Thymus (tissue), 14 donors: ENCODE measurements at places on chromosomes 5 and 9.

GRCh38 chr9:36218011-36218410 is 27.3 kb downstream of the CLTA start:
- no peak for DNase-seq

- DNase-seq = no peak
Measured at GRCh38 chr5:79464695-79465332, 49.1 kb downstream of the HOMER1 start.

DNA sequence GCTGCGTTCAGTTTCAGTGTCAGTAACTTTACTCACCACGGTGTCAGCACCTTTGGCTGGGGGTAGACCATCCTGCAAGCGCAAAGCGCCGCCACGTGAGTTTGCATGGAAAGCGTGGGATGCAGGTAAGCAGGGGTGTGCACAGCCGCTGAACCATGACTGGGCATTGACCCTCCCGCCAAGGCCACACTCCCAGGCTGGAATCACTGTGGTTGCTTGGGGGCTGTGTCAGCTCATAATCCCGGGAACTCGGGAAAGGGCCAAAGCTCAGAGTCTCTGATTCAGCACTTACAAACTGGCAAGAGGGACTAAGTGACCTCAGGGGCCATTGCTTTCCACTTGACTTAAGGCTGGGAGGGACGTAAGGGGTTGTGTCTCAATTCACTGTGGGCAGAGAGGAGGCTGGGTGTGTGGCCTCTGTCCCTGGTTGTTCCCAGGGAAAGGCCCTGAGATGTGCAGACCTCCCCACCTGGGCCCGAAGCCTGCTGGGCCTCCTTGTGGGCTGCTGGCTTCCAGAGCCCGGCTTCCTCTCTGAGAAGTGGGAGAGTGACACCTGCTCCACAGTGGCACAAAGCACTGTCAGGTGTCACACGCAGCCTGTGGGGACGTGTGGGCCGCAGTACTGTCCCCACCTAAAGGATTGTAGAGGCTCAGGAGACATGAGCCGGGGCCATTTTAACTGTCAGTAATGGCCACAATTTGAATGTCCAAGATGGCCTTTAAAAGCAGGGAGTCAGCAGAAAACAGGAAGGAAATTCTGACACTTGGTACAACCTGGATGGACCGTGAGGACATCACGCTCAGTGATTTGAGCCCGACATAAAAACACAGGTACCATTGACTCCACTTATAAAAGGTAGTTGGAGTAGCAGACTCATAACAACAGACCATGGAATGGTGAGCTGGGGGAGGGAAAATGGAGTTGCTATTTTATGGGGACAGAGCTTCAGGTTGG is 16.7 kb downstream of the ABO start:
- no peak for DNase-seq

- no peak for DNase-seq
Measured at GRCh38 chr5:94397508-94397907, 220.9 kb downstream of the KIAA0825 start.

DNA sequence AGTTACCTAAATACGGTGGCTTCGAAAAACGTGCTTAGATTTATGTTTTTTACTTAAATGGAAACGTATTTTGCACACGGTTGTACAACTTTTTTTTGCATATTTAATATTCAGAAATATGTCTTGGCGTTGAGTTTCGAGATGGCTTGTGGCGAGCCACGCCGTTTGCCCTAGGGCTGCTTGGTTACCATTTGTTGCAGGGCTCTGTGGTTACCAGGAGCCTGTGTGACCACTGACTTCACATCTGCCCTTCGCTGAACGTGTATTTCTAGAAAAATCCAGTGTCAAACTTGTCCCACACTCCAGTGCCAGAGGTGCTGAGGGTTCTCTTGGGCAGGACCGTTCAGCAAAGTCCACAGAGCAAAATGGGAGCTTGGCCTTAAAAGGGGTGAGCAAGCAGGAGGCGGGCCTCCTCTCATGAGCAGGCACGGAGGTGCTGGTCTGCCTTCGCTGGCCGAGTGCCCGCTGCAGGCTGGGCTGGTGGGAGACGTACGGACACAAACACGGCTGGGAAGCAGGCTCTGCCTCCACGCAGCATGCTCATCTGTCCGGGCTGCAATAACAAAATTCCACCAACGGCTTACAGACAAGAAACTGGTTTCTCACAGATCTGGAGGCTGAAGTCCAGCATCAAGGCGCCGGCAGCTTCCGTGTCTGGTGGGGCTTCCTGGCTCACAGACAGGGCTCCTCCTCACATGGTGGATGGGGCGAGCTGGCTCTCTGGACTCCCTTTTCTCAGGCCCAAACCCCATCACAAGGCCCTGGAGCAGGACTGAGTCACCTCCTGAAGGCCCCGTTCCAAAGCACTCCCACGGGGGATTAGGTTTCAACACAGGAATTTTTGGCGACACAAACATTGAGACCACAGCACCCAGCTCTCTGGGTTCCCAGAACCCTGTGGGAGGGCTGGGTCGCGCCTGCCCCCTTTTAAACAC is 5.4 kb downstream of the MRPL36 start:
- no peak for DNase-seq

GRCh38 chr5:10663489-10664179 is 97.4 kb downstream of the DAP start:
- no peak for DNase-seq

DNA sequence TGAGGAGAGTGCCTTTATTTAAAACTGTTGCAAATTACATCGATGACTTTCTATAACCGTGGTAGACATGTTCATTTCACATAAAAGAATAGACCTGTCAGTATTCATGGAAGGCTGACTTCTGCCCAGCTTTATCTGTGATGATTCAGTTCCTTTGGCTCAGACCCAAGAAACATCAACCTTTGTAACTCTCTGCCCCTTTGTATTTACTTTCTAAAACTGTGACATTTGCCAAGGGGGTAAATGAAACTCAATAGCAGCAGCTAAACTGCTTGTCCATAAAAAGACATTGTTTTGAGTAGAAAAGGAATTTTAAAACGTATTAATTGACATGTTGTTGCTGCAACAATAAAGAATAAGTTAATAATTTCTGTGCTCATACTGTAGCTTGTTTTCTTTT is 137.8 kb upstream of the ANKH start:
- no peak for DNase-seq

DNA sequence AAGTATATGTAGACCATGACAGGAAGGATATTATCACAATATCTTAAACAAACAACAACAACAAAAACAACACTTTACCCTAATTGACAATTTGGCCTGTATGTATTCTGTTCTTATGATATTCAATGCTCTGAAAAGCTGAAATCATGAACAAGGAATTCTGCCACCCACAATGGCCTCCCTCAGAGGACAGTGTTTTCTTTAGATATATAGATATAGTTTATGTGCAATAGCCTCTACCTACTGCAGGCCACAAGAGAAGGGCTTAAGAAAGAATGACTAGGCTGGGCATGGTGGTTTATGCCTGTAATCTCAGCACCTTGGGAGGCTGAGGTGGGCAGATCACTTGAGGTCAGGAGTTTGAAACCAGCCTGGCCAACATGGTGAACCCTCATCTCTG is 104.8 kb downstream of the STARD4 start:
- DNase-seq = no peak

DNA sequence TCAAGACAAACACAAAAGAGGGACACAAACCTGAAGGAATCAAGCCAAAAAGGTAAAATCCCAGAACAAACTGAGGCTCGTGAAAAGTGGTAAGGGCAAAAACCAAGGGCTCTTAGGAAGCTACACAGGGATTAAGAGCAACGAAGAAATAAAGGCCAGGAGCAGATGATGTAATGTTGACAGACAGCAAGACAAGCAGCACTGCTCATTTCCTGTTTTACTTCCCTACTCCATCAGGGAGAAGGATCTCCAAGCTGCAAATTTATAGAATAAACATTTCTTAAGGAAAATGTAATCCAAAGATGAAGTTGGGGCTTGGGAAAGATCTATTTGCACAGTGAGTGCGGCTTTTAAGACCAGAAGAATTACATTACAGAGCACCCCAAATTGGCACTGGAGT is 182.3 kb upstream of the MAP1B start:
- no peak for DNase-seq

DNA sequence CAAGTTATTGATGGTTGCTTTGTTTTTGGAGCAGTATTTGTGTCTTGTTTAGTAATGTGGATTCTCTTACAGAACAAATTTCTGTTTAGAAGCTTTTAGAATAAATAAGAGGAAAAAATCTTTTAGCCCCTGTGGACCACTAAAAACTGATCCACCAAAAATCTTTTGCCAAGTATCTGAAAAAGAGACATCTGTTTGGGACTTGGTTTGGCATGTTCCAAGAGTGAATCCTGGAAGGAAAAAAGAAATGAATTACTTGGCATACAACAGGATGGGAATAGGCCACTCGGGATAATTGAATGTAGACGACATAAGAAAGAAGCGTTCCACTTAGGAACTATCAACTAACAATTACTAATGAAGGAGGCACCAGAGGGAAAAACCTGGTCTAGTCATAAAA is 1350.1 kb upstream of the C9orf72 start:
- DNase-seq = no peak

- DNase-seq = no peak
Measured at GRCh38 chr9:130408669-130409068, 36.1 kb upstream of the ASS1 start.

GRCh38 chr9:125631391-125632085 is 75.5 kb downstream of the MAPKAP1 start:
- no peak for DNase-seq

GRCh38 chr5:107616213-107616612 is 54.5 kb downstream of the EFNA5 start:
- DNase-seq = no peak

GRCh38 chr9:113592876-113593575 is 129.5 kb downstream of the RGS3 start:
- no peak for DNase-seq

- DNase-seq = no peak
Measured at GRCh38 chr5:157370967-157371366, 89.0 kb upstream of the NIPAL4 start.

GRCh38 chr5:78927657-78928282 is 57.3 kb downstream of the ARSB start:
- no peak for DNase-seq

DNA sequence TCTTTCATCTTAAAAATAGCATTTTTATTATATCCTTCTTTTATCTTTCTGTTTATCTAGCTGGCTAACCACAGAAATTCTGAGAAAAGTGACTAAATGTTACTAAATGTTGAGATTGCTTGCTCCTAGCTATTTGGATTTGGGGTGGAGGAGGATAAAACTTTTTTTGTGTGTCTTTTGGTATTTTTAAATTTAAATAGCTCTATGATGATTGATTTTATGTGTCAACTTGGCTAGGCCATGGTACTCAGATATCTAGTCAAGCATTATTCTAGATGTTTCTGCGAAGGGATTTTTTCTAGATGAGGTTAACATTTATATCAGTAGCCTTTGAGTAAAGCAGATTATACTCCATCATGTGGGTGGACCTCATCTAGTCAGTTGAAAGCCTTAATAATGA is 75.0 kb downstream of the GCNT1 start:
- DNase-seq = no peak

DNA sequence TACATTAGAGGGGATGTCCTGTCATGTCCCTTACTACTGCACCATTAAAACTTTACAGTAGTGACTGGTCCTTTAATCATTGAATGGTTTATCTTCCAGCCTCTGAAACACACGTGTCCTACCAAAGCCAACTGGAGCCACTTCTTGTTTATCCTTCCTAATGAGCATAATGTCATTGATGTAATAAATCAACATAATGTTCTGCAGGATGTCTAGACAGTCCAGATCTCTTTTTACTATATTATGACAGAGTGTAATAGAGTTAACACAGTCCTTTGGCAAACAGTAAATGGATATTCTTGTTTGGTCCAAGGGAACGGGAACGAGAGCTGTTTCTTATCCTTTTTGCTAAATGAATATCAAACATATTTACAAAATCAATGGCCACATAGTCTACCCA is 88.1 kb upstream of the PTPRD start:
- no peak for DNase-seq

- DNase-seq = no peak
Measured at GRCh38 chr5:57447658-57448057, 35.0 kb downstream of the ACTBL2 start.

- DNase-seq = no peak
Measured at GRCh38 chr9:75456698-75457097, 368.4 kb downstream of the OSTF1 start.

GRCh38 chr9:108722396-108722795 is 133.4 kb downstream of the ACTL7B start:
- DNase-seq = no peak

GRCh38 chr9:119667163-119667562 is 297.9 kb upstream of the BRINP1 start:
- no peak for DNase-seq

- DNase-seq = no peak
Measured at GRCh38 chr9:6133346-6134063, 82.1 kb upstream of the IL33 start.

GRCh38 chr5:41896230-41896629 is 7.9 kb upstream of the RIMOC1 start:
- DNase-seq = no peak

GRCh38 chr5:160419458-160420330 is 813 bp upstream of the SLU7 start:
- DNase-seq = no peak

DNA sequence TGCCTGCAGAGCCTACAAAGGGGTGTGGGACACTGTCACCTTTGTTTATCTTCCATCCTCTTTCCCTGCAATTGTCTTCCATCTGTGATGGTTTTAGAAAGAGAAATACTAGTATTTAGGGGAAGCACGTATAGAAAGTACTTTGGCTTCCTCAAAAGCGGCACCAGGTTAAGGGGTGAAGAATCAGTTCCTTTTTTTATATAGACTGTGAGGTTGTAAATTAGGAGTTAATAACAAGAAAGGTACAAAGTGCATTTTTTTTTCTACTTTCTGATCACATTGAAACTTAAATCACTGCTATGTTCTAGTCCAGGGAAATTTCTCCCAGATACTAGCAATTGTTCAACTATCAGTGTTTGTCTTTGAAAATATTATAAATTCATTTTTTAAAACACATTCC is 219.3 kb downstream of the CEMIP2 start:
- DNase-seq = no peak

DNA sequence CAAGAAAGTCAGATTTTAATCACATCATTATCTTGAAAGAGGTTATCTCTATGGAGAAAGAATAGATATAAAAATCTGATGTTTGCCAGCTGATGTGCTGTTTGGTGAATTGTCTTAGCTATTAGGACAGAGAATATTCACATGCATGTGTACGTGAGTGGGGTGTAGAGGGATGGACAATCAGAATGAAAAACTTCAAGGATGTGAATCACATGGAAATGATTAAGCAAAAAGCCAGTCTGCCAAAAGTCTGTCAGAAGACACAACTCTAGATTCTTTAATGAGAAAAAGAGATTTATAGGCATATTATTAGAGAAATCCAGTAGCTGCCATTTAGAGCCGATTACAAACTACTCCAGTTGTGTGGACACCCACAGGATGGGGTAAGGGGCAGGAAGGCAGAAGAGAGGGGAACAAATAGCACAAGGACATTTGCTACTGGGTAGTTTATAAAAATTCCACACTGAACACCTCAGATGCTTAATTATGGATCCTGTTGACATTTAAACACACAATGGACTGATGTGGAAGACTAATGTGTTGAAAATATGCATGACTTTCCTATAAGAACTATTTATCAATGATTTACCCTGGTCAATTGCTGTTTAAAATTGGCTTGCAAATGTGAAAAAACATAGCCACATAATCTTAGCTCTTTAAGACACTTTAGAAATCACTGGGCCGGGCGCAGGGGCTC is 127.4 kb downstream of the PTTG1 start:
- no peak for DNase-seq

- no peak for DNase-seq
Measured at GRCh38 chr5:172102913-172103626, 85.0 kb downstream of the STK10 start.
